ENCODE measurements at places on chromosomes 2 and 18. TPM values are rescaled to one million over a fixed set of nuclear protein-coding genes. Genes with fewer than 3 reads are reported as not detected.

- H3K27ac ChIP-seq = no peak overlapping the region
- no peaks in the 10 kb centered on the region for H3K4me1 ChIP-seq
- no peak for DNase-seq
- H3K27me3 ChIP-seq = no peaks in the 10 kb centered on the region
- no peaks in the 10 kb centered on the region for H3K36me3 ChIP-seq
These were observed 39.1 kb upstream of the GALNT3 start for GRCh38 chr2:165833156-165833555.

DNA sequence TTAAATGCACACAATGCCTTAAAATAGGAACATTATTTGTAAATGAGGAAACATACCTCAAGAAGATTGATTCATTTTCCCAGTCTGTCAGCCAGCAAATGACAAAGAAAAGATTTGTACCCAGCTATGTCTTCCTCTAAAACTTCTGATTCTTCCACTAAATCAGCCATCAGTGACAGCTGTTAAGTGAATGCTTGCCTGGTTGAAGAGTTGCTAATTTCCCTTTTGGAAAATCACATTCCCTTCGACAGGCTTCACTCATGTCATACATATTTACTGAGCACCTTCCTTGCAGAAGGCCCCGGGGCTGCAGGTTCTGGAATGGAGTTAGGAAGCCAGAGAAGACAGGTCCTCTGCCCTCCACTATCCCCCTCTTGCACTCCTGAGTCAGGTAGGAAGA is 112.0 kb upstream of the SLC66A3 start:
- H3K27me3 ChIP-seq = no peaks in the 10 kb centered on the region
- no peak for DNase-seq
- no peaks in the 10 kb centered on the region for H3K36me3 ChIP-seq
- H3K4me3 ChIP-seq = no peak overlapping the region
- H3K27ac ChIP-seq = no peak overlapping the region
- no peaks in the 10 kb centered on the region for H3K4me1 ChIP-seq

DNA sequence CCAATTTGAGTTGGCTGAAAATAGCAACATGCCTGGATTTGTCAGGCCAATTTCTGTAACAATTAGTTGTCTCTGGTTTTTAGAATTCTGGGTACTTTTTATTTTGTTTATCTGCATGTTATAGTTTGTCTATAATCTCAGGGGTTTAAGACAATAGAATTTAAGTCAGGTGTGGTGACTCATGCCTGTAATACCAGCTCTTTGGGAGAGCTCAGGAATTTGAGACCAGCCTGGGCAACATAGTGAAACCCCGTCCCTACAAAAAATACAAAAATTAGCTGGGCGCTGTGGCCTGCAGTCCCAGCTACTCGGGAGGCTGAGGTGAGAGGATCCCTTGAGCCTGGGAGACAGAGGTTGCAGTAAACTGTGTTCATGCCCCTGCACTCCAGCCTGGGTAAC is 114.4 kb upstream of the GLS start:
- H3K36me3 ChIP-seq = no peaks in the 10 kb centered on the region
- no peak overlapping the region for H3K4me3 ChIP-seq
- DNase-seq = no peak
- no peaks in the 10 kb centered on the region for H3K27me3 ChIP-seq

DNA sequence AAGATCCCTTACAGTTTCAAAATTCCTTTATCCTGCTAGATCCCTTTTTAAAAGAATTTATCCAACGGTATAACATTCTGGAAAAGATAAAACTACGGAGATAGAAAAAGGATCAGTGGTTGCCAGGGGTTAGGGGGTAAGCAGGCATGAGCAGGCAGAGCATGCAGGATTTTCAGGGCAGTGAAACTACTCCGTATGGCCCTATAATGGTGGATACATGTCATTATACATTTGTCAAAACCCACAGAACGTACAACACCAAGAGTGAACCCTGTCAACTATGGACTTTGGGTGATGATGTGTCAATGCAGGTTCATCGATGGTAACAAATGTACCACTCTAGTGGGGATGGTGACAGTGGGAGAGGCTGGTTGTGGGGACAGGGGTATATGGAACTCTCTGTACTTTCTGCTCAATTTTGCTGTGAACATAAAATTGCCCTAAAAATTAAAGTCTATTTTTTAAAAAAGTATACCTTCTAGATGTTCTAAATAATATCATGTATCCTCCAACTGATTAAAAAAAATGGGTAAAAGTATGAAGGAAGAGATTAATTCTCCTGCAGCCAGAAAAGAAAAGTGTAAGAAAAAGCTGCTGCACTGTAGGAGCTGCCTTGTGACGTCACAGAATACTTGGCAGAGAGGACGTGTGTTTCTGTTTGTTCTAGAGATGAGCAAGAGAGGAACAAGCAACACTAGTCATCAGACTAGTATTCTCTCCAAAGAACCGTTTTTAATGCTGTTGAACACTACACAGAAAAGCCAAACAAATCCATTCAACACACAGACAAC is 23.6 kb downstream of the ANKRD44 start:
- peak overlapping the region; percentile 57 for H3K27ac ChIP-seq
- peaks cover 22% of the 10 kb centered on the region for H3K4me1 ChIP-seq
- H3K27me3 ChIP-seq = no peaks in the 10 kb centered on the region
- H3K36me3 ChIP-seq = no peaks in the 10 kb centered on the region

Gene ANTXR1
- 45.4 TPM for total RNA-seq

Data from upper lobe of left lung (tissue), 6 donors.